CD4-positive, alpha-beta T cell treated with Interferon alpha-2 for 1 hour (primary cell): ENCODE measurements at places on chromosomes 5 and 9.

GRCh38 chr9:5392285-5392684 is 45.4 kb downstream of the PLGRKT start:
- DNase-seq: no peak

GRCh38 chr5:52818360-52818759 is 30.6 kb downstream of the ITGA1 start:
- DNase-seq: no peak

- no peak for DNase-seq
Observed at GRCh38 chr9:120438836-120439546, 141.0 kb downstream of the CDK5RAP2 start.

DNA sequence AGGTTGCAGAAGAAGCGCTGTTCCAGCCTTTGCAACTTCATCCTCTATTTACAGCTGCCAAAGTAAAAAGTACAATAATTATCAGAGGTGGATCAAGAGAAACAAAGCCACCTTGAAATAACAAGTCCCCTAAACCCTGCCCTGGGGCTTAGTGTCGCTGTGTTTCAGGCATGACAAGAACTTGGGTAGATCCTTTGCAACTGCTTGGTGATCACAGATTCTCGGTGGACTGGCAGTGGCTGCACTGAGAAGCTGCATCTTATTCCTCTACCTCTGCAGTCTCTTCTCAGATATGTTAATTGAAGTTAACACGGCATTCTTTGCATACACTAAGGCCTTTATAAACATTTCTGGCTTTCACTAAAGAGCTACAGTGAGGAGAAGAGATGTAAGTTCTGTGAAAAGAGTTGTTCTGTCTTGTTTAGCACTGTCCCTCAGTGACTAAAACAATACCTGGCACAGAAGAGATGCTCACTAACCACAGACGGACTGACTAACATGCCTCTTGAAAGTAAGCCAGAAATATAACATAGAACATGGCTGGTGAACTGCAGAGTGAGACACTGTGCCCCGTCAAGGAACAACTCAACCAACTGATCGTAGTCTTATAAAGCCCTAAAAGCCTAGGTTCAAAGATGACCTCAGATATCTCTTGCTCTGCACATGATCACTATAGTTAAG is 144.2 kb downstream of the MLLT3 start:
- no peak for DNase-seq

DNA sequence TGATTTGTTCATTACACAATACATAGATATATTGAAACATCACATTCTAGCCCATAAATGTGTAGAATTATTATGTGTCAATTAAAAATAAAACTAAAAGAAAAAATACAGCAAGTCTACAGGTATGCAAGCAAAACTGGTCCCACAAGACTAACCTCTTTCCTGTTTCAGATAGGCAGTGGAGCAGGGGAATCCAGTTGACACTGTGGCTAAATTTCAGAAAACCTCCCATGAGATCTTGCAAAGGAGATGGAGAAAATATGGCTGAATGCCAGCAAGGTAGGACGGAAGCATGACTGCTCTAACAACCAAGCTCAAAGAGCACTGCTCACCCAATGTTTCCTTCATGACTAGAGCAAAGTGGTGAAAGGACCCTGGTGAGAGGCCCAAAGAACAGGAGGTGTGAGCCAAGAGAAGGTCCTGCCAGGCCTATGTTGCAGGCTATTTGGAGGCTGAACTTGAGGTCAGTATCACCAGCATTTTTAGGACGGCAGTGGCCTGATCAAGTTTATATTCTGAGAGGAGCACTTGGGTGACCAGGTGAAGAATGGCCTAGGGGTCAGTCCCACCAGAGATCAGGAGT is 1.1 kb upstream of the SH3TC2 start:
- no peak for DNase-seq

DNA sequence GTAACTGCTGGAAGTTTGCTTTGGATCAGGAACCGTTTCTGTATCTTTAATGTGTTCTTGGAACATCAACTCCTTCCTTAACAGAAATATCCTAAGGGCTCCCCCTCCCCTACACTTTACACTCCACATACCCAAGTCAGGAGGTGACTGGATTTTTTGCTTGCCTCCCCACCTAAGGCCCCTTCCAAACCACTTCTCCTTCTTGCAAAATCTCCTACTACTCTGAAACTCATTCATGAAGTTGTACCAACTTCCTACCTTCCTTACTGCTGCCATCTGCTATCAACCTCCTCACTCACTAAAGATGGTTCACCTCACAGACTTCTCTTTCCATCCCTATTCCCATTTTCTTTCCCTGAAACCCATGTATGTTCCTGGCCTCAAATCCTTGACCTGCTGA is 16.1 kb downstream of the TXN start:
- no peak for DNase-seq

DNA sequence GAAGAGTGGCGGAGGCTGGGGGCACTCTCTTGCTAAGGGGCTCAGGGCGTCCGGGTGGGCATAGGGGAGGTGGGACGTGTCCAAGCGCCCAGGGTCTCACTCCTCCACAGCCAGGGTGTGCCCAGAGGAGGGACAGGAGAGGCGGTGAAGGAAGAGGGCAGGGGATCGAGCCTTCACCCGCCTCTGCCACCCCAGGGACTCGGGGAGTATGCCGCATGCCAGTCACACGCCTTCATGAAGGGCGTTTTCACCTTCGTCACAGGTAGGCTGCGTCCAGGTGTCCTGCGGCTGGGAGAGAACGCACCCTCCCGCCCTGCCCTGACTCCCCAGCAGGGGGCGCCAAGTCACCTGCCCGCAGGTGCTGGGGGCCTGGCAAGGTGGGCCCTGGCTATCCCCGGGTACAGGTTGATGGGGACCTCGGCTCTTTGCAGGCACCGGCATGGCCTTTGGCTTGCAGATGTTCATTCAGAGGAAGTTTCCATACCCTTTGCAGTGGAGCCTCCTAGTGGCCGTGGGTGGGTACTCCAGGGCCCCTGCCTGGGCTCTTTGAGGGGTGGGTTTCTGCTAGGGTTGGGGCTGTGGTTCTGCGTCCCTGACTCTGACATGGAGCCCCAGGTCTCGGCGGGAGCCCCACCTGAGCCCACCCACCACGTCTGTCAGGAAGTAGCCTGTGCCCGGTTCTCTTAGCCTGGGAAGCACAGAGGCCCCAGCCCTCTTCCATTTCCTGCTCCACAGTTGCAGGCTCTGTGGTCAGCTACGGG is 552 bp downstream of the TMEM141 start:
- DNase-seq: peak; percentile 79

DNA sequence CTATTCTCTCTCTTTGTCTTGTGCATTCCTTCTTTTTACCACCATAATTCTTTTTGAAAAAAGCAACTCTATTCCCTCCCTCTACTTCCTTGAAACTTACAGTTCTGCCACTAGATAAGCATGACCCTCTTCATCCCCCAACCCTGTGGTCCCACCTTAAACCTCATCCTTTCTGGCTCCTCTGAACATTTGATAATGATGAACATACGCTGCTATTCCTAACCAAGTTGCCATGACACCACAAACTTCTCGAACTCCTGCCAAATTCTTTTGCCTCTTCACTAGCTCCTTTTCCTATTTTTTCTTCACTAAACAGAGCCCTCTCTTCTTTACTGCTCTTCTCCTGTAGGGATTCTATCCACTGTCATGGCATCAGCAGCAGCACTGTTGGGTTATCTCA is 57.1 kb downstream of the MOCS2 start:
- no peak for DNase-seq

GRCh38 chr5:6353602-6354302 is 24.6 kb downstream of the MED10 start:
- DNase-seq: no peak

GRCh38 chr9:75909776-75910175 is 19.3 kb downstream of the PCSK5 start:
- no peak for DNase-seq

- DNase-seq: no peak
Observed at GRCh38 chr5:156570615-156571014, 243.7 kb downstream of the SGCD start.

GRCh38 chr5:168291964-168292785 is 730 bp downstream of the WWC1 start:
- no peak for DNase-seq

GRCh38 chr9:128187361-128187760 is 4.0 kb downstream of the CIZ1 start:
- no peak for DNase-seq

- no peak for DNase-seq
Observed at GRCh38 chr9:87874304-87874623, 8.4 kb upstream of the SPATA31E1 start.

- DNase-seq: no peak
Observed at GRCh38 chr5:61279725-61280124, 52.3 kb upstream of the ZSWIM6 start.

GRCh38 chr5:35483780-35484179 is 133.9 kb upstream of the SPEF2 start:
- DNase-seq: no peak

GRCh38 chr5:77300451-77300850 is 90.0 kb downstream of the PDE8B start:
- no peak for DNase-seq

DNA sequence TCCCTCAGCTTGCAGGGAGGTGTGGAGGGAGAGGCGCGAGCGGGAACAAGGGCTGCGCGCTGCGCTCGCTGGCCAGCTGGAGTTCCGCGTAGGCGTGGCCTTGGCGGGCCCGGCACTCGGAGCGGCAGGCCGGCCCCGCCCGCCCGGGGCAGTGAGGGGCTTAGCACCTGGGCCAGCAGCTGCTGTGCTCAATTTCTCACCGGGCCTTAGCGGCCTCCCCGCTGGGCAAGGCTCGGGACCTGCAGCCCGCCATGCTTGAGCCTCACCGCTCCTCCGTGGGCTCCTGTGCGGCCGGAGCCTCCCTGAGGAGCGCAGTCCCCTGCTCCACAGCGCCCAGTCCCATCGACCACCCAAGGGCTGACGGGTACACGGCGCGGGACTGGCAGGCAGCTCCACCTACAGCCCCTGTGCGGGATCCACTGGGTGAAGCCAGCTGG is 1516.4 kb downstream of the EFNA5 start:
- no peak for DNase-seq

DNA sequence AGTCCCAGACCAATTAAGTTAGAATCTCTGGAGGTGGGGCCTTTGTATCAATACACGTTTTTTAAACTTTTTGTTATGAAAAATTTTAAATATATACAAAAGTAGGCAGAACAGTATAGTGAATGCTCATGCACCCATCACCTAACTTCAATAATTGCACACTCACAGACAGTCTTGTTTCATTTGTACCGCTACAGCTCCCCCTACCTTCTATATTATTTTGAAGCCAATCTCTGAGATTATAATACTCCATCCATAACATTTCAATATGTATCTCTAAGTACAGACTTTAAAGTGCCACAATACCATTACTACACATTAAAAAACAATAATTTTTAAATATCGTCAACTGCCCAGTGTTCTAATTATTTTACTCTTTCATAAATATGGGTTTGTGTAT is 32.9 kb downstream of the ISL1 start:
- DNase-seq: no peak

DNA sequence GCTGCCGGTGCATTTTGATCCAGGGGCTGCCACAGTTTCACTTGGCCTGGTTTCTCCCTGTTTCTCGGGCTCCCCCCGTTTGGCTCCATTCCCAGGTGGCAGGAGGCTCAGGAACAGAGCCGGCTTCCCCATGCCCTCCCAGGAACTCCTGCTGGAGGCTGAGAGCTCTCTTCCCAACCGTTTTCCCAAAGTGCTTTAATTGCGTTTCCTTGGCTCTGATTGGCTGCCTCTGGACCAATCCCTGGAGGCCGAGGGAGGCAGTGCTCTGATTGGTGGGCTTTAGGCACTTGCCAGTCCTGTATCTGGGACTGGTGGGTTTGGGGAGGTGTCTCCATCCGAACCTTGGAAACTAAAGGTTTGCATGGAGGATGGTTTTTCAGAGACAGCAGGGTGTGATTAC is 4.9 kb downstream of the TSPAN17 start:
- no peak for DNase-seq

DNA sequence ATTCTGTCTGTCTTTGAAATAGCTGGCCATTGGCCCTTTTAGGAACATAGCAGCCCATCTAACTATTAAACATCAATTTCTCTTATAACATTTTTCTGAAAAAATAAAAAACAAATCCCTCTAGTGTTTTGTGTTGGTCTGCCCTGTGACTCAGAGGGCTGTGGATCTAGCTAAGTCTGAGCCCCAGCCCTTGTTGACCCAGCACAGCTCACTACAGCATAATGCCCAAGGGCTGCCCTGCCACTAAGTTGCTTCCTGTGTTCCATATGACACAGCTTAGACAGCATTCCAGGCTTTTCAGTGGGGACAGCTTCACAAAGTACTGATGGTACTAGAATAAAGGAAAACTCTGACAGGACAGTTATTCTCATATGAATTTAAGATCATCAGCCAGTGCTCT is 136.0 kb downstream of the SCAMP1 start:
- no peak for DNase-seq
